ENCODE measurements at places on chromosomes 13 and 19.

- DNase-seq: no peak
Measured at GRCh38 chr19:3479834-3480215, 500 bp downstream of the SMIM24 start.

- no peak for DNase-seq
Measured at GRCh38 chr19:15644816-15645215, 4.1 kb downstream of the CYP4F3 start.

GRCh38 chr19:27676334-27676733 is 1536.6 kb downstream of the UQCRFS1 start:
- DNase-seq: no peak

- no peak for DNase-seq
Measured at GRCh38 chr13:30576528-30576927, 41.2 kb upstream of the USPL1 start.

DNA sequence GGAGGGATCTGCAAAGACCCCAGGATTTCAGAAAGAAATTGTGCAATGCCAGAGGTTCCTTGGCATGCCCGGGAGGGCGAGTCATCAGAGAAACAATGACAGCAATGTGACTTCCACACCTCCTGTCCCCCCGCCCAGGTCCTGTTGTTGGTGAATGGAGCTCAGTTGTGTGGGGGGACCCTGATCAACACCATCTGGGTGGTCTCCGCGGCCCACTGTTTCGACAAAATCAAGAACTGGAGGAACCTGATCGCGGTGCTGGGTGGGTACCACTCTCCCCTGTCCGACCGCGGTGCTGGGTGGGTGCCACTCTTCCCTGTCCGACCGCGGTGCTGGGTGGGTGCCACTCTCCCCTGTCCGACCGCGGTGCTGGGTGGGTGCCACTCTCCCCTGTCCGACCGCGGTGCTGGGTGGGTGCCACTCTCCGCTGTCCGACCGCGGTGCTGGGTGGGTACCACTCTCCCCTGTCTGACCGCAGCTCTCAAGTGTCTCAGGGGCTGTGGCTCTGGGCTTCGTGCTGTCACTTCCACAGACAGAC is 5.2 kb upstream of the F10 start:
- no peak for DNase-seq

GRCh38 chr13:51679616-51680015 is 95.4 kb downstream of the WDFY2 start:
- no peak for DNase-seq

DNA sequence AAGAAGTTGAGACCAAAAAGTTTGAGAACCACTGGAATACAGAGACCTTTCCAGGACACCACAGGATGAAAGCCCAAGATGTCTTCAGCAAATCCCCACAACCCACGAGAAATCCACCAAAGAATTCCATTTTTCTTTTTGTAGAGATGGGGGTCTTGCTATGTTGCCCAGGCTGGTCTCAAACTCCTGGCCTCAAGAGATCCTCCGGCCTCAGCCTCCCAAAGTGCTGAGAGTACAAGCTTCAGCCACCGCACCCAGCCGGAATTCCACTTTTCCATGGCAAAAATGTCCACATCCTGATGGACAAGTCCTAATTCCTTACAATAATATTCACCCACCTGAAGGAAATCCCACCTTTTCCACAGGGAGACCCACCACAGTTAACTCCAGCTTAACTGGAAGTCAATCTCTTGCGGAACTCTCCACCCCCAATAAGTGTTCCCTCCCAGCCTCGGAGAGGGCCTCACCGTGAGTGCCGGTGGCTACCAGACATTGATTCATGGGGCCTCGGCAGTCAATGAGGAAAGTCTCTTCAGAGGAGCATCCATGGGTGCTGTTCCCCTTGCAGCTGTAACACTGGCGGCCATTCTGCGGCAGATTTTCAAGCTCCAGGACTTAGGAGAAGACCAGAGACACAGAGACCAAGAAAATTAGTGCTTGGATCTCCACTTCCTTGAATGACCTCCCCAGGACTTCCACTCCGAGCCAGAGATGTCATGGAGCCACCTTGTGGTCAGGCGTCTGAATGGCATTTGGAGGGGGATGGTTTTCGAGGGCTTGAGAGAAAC is 12.3 kb upstream of the CADM4 start:
- DNase-seq: no peak

DNA sequence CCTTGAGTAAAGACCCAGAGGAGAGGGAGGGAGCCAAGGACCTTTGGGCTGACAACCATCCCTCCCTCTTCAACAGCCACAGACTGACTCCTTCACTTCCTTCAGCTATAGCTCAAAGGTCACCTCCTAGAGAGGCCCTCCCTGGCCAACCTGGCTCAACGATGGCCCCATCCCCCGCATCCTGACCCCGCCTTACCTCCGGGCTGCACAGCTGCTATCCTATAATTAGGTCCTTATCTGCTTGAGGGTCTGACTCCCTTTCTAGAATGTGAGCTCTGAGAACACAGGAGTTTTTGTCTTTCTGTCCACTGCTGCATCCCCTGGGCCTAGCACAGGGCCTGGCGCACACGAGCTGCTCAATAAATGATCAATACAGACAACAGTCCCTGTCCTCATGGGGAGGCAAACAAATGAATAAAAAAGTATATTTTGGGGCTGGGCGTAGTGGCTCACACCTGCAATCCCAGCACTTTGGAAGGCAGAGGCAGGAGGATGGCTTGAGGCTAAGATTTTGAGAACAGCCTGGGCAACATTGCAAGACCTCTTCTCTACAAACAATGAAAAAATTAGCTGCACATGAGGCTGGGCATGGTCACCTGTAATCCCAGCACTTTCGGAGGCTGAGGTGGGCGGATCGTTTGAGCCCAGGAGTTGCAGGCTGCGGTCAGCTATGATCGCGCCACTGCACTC is 6.6 kb upstream of the LGALS4 start:
- no peak for DNase-seq

DNA sequence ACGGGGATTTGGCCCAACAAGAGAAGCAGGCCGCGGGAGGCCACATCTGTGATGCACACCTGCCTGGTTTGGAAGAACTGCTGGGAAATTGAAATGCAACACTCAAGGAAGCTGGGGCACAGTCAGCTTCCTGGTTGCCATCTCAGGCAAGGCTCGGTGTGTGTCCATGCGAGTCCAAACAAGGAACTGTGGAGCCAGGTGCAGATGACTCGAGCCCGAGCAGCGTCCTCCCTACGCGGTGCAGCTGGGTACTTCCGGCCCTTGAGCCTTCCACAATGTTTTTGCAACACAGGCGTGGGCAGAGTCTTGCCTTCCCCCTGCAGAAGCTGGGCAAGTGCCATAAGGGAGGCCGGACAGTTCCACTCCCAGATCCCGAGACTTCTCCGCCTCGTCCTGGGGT is 94.6 kb downstream of the CRYL1 start:
- DNase-seq: no peak

GRCh38 chr13:98751861-98752466 is 508 bp downstream of the SLC15A1 start:
- DNase-seq: no peak

- DNase-seq: no peak
Measured at GRCh38 chr19:4456843-4457653, 546 bp downstream of the UBXN6 start.

DNA sequence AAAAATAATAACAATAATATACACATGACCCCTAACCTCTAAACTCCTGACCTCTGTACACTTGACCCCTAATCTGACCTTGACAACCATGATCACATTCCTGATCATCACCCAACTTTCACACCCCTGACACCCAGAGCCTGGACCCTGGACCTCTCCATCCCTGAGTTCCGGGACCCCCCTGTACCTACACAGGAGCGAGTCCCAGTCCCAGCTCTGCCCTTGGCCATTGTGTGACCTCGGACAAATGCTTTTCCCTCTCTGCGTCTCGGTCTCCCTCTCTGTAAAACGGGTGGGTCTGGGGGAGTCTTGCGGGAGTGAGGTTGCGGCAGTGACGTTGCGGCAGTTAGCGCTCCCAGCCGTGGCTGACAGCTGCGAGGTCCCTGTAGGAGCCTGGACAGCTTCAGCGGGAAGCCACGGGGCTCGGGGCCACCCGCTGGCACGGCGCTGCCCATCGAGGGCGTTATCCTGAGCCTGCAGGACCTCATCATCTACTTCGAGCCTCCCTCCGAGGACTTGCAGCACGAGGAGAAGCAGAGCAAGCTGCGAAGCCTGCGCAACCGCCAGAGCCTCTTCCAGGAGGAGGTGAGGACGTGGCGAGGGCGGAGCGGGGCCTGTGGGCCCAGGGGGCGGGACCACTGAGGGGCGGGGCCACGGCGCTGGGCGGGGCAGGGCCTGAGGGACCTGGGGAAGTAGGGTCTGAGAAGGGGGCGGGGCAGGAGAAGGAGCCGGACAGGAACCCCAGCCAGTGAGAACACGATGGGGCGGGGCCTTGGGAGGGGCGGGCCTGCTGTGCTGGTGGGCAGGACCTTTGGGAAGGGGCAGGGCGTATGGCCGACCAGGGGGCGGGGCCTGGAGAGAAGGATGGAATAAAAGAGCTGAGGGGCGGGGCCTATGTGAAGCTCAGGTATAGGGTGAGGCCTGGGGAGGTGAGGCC is 19.2 kb downstream of the RYR1 start:
- DNase-seq: no peak

GRCh38 chr19:47331931-47332547 is at the start of gene C5AR2:
TSS of gene C5AR2 (plus strand) at chr19:47332175. CDS start at chr19:47340800, 8,625 bp downstream.
- DNase-seq: no peak

DNA sequence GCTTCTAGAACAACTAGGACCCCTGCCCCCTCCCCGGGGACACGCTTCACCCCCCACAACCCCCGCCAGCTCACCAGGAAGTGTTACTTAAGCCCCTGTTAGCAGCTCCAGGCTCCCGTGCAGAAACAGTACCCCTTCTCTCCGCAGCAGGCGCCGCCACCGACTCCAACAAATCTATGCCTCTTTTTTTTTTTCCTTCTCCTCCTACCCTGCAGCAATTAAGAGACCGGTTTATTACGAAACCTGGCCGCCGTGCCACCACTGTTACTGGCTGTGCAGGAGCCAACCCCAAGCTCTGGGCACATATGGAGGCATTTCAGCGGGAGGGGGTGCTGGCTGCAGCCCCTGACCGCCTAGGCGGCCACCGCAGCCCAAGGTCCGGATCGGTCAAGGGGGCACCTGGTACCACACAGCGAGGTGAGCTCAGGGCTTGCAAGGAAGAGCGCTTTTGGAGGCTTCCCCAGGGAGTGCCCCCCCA is 2.4 kb downstream of the GADD45B start:
- DNase-seq: peak; percentile 54

DNA sequence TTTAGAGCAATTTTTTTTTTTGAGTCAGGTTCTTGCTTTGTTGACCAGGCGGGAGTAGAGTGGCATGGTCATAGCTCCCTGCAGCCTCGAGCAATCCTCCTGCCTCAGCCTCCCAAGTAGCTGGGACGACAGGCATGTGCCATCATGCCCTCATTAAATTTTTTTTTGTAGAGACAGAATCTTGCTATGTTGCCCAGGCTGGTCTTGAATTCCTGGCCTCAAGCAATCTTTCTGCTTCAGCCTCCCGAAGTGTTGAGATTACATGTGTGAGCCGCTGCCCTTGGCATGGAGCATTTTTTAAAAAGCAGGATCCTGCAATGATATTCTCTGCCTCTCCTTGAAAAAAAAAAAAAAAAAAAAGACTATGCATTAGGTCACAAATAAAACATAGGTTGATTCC is 5.9 kb downstream of the GPR32 start:
- DNase-seq: no peak

GRCh38 chr13:45700971-45701900 is 884 bp upstream of the CBY2 start:
- DNase-seq: no peak

GRCh38 chr19:10011974-10012373 is 1.3 kb upstream of the RDH8 start:
- no peak for DNase-seq

DNA sequence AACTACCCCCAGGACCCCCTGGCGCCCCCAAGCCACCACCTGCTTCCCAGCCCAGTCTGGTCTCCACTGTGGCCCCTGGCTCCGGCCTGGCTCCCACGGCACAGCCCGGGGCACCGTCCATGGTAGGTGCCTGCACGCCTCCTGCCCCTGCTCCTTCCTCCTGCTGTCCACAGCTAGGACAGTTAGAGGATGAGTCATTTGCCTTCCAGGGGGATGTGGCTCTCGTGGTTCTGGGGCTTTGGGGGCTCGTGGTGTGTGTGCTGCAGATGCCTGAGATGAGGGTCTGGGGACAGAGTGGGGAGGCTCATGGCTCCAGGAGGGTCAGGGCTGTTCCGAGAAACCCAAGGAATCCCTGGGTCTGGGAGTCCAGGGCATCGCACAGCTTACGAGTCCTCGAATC is 12.7 kb downstream of the MED25 start:
- no peak for DNase-seq

DNA sequence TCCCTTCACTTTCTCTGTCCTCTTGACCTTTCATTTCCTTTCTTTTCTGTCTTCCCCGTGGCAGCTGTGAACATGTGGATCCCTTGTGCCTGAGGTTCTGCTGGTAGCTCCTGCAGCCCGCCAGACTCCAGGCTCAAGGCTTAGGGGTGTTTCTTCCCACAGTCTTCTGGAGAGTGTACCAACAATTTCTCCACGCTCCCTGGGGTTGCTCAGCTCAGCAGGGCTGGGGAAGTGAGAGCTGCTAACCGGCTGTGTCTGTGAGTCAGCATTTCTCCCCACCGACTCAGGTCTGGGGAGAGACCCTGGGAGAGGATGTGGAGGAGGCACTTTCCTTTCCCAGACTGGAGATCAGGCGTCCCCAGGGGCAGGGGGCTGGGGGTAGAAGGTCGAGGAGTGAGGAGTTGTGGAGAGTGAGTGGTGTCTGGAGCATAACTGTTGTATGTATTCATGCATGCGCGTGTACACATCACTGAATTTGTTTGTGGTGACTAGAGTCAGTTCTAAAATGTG is 193.6 kb downstream of the KCNRG start:
- no peak for DNase-seq

GRCh38 chr13:110376120-110376519 is 69.0 kb downstream of the COL4A2 start:
- no peak for DNase-seq

DNA sequence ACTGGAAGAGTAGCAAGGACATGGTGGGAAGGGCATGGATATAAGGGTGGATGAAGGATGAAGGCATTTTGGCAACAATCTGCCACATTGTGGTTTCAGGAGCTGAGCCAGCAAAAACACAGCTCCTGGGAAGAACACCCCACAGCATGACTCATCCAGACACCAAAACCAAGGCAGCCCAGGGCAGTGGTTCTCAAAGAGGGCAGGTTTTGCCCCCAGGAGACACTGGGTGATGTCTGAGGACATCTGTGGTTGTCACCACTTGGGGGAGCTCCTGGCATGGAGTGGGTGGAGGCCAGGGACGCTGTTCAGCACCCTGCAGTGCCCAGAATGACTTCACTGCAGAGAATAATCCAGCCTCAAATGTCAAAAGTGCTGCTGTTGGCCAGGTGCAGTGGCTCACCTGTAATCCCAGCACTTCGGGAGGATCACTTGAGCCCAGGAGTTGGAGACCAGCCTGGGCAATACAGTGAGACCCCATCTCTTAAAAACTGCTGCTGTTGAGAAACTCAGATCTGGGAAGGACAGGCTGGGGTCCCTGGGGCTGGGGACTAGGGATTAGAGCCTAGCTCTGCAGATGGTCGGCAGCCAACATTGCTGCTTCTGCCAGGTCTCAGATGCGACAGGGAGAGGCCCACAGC is 16.1 kb downstream of the ZFR2 start:
- DNase-seq: peak; percentile 35

DNA sequence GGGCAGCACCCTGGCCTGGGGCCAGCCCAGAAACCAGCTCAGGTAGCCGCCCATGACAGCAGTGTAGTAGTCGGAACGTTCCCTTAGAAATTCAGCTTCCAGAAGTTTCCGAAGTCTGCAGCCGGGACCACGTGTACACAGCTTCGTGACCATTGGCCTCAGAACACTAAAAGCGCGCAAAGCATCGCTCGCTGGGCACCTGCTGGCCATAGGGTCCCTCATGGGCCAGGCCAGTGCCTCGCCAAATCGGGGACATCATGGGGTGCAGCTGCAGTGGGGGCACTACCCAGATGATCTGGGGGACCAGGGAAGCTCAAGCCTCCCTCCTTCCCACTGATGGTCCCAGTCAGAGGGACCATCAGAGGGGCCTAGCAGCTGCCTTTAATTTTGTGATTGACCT is 384.5 kb downstream of the MTUS2 start:
- no peak for DNase-seq

All from activated naive CD4-positive, alpha-beta T cell (primary cell).